ENCODE measurements at places on chromosomes 6 and 20. TPM values are rescaled to one million over a fixed set of nuclear protein-coding genes. Genes with fewer than 3 reads are reported as not detected.

The DUSP15 gene
- 1.1 TPM for total RNA-seq

- DNase-seq, result no peak
Observed at GRCh38 chr6:113031591-113032238, 684.6 kb downstream of the RFPL4B start.

- no peak for DNase-seq
Observed at GRCh38 chr20:62991196-62991807, 15.5 kb downstream of the BHLHE23 start.

GRCh38 chr6:123945386-123945785 lies 141.7 kb downstream of the NKAIN2 start:
- DNase-seq, result no peak

- no peak for DNase-seq
Observed at GRCh38 chr6:132977413-132977812, 163.0 kb downstream of the RPS12 start.
